T-helper 2 cell treated with Interferon-gamma antibody and Interleukin-4, amounts not matched to agents 5 μg/mL and 100 μg/mL, for 36 hours (primary cell): ENCODE measurements at places on chromosomes 1 and 21.

DNA sequence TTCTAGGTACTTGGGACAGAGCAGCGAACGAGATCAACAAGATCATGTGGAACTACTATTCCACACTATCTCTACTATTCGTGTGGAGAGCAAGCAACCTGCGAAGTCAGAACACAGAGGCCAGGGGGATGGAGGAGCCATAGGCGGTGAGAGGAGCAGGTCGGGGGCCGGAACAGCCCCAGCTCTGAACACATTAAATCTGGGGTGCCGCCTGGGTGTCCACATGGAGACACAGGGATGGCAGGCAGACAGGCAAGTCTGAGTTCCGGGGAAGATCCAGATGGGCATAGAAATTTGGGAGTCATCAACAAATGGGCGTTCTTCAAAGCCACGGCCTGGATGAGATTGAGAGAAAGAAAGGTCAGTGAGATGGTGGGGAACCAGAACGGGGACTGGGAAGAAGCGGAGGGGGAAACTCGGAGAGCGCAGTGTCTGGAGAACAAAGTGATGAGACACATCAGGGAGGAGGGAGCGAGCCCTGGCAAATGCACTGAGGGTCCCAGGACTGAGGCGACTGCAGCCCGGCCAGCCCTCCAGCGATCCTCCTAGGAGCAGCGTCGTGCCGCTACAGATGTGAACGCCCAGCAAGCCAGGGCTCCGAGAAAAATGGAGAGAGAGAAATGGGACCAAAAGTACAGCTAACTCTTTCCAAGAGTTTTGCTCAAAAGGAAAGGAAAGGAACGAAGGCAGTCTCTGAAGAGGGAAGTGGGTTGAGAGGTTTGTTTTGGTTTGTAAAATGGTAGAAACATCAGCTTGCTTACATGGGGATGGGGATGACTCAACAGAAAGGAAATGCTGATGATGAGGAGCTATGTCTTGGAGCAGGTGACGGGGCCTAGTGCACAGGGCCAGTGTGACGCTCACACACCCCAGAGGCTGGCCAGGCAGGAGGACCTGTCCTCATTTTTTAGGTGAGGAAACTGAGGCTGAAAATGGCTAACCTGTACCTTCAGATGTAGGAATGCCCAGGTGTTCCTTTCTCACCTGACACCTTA is 84.5 kb downstream of the GLIS1 start:
- DNase-seq = no peak

DNA sequence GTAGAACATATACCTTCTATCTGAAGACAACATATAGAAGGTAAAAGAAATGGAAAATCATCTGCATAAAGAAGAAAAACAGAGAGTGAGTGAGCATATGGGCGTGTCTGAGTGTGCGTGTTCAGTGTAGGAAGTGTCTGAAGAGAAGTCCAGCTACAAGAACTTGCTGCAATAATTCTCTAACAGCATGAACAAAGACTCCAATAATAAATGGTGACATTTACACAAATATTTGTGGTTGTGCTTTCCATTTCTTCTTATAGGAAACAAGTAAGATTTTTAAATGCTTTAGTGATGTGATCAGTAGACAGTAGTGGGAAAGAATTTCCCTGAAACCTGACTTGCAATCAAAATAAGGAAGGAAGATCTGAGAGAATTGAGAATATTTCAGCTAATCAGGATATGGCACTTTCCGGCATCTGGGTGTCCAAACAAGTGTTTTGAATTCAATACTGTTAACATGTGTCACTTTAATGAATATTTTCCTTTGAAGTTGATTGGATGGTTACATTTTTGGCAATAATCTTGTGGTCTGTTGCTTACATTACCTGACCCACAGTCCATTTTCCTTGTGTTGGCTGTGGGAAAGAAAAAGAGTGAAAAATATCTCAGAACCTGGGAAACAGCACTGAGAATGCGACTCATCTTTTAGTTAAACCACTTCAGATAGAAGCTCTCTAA is 154.0 kb downstream of the TGFB2 start:
- DNase-seq = no peak

- no peak for DNase-seq
These were observed 6.2 kb upstream of the MARK1 start for GRCh38 chr1:220521778-220522177.

- no peak for DNase-seq
These were observed 103.1 kb upstream of the USP24 start for GRCh38 chr1:55318116-55318817.

DNA sequence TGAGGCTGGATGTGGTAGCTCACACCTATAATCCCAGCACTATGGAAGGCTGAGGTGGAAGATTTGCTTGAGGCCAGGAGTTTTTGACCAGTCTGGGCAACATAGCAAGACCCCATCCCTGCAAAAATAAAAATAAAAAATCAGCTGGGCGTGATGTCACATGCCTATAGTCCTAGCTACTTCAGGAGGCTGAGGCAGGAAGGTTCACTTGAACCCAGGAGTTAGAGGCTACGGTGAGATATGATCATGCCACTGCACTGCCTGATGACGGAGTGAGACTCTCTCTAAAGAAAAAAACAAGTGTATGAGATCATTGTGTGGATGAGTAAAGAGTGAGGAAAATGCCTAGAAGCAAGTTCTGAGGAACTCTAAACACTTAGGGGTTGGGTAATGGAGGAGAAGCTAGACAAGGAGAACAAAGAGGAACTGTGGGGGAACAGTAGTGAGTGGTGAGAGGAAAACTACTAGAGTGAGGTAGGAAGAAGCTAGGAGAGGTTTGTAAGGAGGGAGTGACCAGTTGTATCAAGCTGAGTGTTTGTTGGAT is 17.0 kb downstream of the CLIC4 start:
- no peak for DNase-seq

DNA sequence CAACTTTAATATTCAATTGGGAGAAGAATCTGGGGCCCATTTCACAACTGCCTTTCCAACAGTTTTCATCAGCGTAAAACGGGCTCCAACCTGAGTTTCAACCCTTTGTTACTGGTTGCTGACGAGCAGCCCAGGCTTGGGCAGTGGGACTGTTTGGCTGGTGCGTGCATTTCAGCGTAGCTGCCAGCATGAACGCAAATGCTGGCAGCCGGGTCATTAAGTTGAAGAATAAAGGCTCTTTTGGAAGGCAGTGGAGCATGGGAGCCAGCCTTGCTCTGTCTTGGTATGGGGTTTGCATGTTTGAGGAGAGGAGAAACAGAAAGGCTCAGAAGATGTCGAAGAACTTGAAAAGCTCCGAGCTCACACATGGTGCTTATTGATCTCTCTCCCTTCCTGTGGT is 40.7 kb downstream of the WDR3 start:
- DNase-seq = no peak

DNA sequence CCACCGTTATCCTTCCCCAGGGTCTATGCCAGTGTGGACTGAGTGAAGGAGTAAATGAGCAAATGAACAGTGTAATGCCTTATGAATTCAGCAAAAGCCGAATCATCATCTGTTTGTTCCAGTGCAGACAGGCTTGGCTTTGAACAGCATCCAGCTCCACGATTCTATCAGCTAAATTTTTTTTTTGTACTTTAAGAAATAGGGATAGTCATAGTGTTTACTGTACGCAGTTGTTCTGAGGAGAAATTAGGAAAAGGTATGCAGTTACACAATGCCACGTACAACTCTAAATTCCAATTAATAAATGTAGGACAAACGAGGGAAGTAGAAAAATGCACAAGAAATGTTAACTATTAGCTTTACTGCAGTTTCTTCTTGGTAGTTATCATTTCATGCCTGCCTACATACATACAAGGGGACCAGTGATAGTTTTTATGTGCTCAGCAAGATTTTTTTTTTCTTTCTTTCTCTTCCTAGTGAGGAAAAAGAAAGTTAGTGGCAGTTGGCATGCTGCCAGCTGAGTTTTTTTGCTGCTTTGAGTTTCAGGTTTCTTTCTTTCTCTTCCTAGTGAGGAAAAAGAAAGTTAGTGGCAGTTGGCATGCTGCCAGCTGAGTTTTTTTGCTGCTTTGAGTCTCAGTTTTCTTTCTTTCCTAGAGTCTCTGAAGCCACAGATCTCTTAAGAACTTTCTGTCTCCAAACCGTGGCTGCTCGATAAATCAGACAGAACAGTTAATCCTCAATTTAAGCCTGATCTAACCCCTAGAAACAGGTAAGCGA is at the start of gene IFI44L:
TSS of gene IFI44L (plus strand) at position 646 of the 777 bp plus-strand sequence. CDS start 7,468 bp downstream, outside the sequence.
- peak; percentile 56 for DNase-seq

- DNase-seq = no peak
These were observed 38.8 kb upstream of the ATP5PO start for GRCh38 chr21:33954395-33954794.

DNA sequence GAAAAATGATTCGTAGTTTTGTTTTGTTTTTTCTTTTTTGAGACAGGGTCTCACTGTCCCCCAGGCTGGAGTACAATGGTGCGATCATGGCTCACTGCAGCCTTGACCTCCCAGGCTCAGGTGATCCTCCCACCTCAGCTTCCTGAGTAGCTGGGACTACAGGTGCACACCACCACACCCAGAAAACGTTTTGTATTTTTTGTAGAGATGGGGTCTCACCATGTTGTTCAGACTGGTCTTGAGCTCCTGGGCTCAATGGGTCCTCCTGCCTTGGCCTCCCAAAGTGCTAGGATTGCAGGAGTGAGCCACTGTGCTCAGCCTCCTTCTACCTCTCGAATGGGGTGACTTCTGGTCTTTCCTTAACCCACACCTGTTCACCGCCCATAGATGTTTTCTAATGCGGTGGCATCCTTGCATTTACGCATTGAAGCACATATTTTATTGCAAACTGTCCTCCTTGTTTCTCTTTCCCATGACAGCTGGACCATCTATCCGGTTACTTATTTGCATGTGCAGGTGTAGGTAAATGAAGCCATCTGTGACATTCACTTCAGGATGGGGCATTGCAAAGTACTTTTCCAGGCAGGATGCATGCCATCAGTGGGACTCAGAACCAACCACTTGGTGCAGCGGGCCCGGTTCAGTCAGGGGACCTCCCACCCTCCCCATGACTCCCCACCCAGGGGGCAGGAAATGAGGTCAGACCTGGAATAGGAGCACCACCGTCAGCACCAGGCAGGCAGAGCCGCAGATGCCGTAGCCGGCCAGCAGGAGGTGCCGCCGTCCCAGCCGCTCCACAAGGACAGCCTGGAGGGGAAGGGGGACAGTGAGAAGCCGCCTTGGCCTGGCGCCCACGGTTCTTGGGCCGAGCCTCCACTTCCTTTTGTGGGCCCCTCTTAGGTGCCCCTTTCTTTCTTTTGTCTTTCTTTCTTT is 16.5 kb downstream of the SLC2A7 start:
- no peak for DNase-seq

GRCh38 chr21:15893902-15894301 is 164.1 kb downstream of the USP25 start:
- no peak for DNase-seq

GRCh38 chr1:115408533-115408932 is 70.5 kb upstream of the NGF start:
- DNase-seq = no peak

- DNase-seq = no peak
These were observed 27.1 kb upstream of the TMEM54 start for GRCh38 chr1:32928285-32928684.

- DNase-seq = no peak
These were observed 466.4 kb downstream of the NPHP4 start for GRCh38 chr1:5525597-5526384.

DNA sequence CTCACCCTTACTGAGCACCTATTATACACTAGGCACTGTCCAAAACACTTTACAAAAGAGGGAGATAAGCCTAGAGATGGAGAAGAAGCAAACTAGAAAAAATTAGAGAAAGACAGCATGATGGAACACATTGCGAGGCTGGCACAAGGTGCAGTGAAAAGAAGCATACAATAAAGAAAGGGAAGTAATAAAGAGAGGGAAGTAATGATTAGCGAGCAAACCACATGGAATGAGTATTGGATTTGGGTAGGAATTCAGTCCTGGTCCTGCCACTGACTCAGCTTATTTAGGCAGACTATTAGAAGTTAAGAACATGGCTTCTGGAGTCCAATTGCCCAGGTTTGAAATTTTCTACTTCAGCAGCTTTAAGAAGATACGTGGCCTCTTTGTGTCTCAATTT is 32.6 kb upstream of the FNBP1L start:
- no peak for DNase-seq

- DNase-seq = no peak
These were observed 91.0 kb upstream of the PLPPR4 start for GRCh38 chr1:99173282-99173681.

DNA sequence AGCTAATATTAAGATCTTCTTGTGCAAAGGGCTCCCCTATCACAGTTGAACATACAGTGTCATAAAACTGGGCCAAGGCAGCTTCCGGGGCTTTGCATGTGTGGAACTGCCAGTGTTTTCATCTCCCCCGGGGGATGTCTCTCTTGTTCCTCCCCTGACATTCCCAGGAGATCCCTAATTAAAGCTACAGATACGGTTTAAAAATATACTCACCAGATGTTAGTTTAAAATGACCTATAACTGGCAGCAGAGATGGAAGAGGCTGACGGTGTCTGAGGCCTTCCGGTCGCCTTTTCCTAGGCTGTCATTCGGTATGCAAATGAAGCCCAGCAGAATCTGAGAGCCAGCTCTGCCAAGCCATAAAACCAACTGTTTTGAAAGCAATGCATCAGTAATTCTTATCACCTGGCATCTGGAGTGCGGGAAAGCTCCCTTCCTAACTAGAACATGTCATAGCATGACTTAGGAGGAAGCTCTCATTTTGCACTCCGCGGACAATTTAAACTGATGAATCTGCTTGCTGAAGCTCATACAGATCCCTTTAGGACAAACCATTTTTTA is 436.5 kb upstream of the VAMP3 start:
- no peak for DNase-seq

GRCh38 chr1:91381844-91382243 is 22.8 kb downstream of the HFM1 start:
- DNase-seq = no peak
